Iris pigment epithelial cell (primary cell): ENCODE measurements at places on chromosomes 6 and 20.

DNA sequence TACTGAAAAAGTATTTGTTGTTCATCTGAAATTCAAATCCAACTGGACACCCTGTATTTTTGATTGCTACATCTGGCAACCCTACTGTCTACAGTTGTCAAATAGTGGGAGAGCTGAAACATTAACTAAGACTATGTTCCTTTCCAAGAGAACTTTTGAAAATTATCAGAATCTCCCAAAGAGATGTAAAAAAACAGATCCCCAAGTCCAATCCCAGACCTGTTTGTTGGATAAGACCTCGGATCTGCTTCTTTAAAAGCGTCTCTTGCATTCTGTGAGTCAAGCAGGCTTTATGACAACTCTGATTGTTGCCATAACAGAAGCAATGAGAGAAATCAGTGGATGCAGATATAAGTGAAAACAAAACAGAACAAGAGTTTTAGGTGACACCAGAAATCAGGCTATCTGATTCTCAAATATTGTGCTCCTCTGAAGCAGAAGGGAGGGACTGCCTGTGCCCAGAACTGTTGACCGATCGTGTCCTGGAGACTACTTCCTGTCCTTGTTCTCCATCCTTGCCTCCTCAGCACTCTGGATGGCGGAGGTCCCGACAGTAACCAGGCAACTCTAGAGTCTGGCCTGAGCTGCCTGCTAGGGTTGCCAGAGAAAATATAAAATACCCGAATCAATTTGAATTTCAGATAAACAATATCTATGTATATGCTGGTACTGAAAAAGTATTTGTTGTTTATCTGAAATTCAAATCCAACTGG is 853.8 kb downstream of the MAFB start:
- no peak for DNase-seq

GRCh38 chr6:109036574-109037294 is 57.9 kb downstream of the SESN1 start:
- no peak for DNase-seq

- peak; percentile 45 for DNase-seq
These were observed 671 bp downstream of the CDH4 start for GRCh38 chr20:61252601-61253263.

DNA sequence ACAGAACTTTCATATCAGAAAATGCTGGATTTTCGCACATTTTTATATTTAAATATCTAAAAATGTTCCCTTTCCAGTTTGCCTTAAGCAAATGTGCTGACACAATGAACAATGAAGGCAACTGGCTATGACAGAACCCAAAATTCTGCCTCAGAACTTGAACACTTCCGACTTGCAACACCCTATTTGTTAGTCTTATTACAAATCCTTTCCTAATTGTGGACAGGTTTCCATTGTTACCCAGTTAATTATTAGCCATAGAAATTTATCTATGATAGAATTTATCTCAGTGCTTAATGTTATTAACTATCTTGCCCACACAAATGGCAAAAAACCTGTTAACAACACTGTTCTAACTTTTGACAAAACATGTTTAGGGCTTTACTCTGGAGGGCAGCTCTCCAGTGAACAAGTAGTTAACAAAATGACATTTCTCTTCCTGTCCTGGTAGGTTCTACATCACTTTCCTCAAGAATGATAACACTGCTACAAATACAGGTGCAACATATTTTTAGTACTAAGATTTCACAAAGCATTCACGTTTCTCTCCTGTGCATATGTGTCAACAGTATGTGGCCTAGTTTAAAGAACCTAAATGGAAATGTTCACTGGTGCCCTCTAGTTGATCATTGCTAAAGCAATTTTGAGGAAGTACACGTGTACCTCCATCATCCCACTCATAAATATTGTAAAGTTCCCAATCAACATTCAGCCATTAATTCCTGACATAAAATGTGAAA is 58.4 kb downstream of the HIVEP2 start:
- DNase-seq = peak; percentile 74

- DNase-seq = no peak
These were observed 51.8 kb downstream of the CDH26 start for GRCh38 chr20:60009826-60010616.
